ENCODE measurements at places on chromosomes 16 and 17.

- DNase-seq, result no peak
Observed at GRCh38 chr17:57396511-57396921, 140.2 kb downstream of the MSI2 start.

GRCh38 chr16:25158401-25158800, 46.9 kb downstream of the LCMT1 start:
- DNase-seq, result no peak

- DNase-seq, result no peak
Observed at GRCh38 chr16:24381470-24382118, 125.5 kb downstream of the CACNG3 start.

DNA sequence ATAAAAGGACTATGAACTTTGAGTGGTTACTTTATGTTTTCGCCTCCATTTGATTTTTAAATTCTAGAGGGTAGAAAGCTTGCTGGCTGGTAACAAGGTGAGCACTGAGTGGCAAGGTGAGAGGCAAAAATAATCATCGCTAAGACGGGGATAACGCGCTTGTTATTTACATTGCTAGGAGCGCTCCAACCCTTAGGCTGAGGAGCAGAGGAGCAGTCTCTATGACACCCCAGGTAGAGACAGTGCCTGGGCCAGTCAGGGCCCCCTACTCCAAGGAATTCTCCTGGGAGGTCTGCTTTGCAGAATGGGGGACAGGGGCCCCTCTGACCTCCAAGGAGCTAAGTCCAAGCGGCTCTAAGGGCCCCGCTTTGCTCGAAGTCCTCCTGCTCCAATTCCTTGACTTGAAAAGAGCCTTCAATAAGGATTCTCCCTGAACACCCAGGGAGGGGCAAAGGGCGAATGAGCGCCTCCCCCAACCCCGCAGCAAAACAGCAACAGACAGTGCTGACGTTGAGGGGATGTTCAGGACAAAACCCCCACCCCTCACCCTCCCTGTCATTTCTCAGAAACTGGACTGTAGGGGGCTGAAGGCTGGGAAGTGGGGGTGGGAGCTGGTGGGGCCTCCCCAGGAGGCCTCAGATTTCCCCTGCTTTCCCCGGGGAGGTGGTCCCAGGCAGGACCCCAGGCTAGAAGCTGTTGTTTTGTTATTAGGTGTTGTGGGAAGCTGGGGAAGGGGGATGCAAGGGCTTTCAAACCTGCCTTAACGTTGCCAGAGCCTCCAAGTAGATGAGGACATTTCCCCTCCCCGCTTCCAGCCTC, 10.2 kb upstream of the FOXF1 start:
- DNase-seq, result no peak

DNA sequence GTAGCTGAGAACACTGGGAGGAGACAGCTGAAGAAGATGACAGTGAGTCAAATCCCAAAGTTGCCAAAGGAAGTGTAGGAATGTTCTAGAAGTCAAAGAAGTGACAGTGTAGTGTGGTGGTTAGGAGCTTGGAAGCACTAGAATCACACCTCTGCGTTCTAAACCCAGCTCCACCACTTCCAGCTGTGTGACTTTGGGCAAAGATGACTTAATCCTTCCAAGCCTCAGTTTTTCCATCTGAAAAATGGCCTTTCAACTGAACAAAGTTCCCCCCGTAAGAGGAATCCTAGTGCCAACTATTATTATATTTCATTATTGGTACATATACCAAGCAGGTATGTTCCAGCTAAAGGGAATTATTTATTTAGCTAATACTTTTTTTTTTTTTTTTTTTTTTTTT, 56.0 kb downstream of the IQCK start:
- DNase-seq, result no peak

GRCh38 chr16:62805221-62805857, 769.1 kb upstream of the CDH8 start:
- no peak for DNase-seq

GRCh38 chr17:57289130-57289529, 32.8 kb downstream of the MSI2 start:
- DNase-seq, result no peak

DNA sequence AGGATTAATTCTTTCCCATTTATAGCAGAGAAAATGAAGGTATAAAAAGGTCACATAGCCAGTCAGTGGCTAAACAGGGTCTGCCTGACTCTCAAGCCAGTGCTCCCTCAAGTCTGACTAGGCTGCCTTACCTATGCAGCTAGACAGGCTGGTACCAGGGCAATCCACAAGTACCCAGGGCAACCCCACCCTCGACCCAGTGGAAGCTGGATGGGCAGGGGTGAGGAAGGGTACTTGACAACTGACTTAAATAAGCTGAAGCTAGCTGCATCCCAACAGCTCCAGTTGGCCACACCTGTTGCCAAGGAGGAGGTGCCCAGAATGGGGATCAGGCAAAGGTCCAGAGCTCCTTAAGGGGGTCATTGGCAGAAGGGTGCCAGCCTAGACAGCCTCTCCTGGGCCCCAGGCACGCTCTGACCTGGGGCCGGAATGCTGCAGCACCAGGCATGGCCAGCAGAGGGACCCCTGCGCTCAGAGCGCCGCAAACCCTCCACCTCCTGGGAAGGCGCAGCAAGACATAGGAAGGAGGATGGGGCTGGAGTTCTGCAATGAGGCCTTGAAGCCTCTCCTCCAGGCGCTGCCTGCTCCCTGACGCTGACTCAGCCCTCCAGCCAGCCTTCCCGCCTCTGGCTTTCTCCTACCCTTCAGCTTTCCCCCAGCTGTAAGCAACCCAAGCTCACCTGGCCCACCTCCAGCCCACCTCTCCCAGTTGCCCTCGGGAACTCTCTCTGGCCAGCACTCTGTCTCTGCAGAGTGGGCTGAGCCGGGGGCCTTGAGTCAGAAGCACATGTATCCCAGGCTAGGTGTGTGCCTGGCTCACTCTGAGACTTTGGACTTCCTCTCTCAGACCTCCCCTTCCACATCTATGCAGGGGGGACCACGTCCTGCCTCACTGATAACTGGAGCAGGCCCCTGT, 28.8 kb downstream of the MPP2 start:
- DNase-seq, result no peak

DNA sequence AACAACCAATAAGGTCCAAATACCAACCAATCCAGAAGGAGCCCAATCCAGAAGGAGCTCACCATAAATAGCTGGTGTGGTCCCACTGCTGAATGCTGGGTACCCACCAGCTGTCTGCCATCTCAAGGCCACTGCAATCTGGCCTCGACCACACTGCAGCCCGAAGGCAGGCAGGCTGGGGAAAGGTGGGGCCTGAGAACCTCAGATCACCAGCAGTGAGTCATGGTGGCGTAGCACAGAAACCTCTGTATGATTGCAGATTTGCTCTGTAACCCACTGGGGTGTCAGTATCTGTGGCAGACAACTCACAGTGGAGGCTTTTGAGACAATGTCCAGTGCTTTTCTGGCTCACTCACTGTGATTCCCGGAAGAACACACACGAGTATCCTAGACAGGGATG, 14.7 kb upstream of the CMTR2 start:
- DNase-seq, result no peak

DNA sequence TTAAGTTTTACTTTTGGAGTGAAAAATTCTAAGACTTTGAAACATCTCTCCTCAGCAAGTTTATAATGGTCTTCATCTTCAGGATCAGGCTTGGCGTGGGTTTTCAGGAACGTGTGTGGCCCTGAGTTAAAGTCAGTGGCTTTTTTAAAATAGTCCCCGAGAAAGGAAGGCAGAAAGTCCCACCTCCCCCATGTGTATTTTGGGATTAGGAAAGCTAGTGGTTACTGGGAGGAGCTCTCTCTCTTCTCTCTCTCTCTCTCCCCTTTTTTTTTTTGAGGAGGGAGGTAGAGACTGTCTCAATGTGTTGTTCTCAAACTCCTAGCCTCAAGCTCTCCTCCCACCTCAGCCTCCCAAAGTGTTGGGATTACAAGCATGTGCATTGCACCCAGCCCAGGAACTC, 213.2 kb downstream of the IRX3 start:
- DNase-seq, result no peak
